ENCODE measurements at places on chromosomes 7 and 10. TPM values are rescaled to one million over a fixed set of nuclear protein-coding genes. Genes with fewer than 3 reads are reported as not detected.

DNA sequence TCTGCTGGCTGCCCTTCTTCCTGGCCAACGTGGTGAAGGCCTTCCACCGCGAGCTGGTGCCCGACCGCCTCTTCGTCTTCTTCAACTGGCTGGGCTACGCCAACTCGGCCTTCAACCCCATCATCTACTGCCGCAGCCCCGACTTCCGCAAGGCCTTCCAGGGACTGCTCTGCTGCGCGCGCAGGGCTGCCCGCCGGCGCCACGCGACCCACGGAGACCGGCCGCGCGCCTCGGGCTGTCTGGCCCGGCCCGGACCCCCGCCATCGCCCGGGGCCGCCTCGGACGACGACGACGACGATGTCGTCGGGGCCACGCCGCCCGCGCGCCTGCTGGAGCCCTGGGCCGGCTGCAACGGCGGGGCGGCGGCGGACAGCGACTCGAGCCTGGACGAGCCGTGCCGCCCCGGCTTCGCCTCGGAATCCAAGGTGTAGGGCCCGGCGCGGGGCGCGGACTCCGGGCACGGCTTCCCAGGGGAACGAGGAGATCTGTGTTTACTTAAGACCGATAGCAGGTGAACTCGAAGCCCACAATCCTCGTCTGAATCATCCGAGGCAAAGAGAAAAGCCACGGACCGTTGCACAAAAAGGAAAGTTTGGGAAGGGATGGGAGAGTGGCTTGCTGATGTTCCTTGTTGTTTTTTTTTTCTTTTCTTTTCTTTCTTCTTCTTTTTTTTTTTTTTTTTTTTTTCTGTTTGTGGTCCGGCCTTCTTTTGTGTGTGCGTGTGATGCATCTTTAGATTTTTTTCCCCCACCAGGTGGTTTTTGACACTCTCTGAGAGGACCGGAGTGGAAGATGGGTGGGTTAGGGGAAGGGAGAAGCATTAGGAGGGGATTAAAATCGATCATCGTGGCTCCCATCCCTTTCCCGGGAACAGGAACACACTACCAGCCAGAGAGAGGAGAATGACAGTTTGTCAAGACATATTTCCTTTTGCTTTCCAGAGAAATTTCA is 1.7 kb downstream of the ADRB1 start:
- DNase-seq = no peak

- no peak for DNase-seq
These were observed 110.1 kb downstream of the SNX13 start for GRCh38 chr7:17830206-17830605.

GRCh38 chr7:47551668-47552440 is 30.1 kb downstream of the TNS3 start:
- no peak for DNase-seq

GRCh38 chr7:140069298-140069949 is 6.7 kb upstream of the PARP12 start:
- no peak for DNase-seq

DNA sequence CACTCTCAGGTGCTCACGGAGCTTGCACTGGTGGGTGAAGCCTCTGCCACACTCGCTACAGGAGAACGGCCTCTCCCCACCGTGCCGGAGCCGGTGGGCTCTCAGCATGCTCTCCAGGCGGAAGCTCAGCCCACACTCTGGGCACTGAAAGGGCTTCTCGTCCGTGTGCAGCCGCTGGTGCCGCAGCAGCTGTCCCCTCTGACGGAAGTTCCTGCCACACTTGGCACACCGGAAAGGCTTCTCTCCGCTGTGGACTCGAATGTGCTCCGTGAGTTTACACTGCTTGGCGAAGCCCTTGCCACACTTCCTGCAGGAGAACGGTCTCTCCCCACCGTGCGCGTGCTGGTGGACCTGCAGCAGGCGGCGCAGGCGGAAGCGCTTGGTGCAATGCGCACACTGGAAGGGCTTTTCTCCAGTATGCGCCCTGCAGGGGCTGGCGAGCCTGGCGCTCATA is 19.3 kb downstream of the ZNF786 start:
- DNase-seq = no peak

DNA sequence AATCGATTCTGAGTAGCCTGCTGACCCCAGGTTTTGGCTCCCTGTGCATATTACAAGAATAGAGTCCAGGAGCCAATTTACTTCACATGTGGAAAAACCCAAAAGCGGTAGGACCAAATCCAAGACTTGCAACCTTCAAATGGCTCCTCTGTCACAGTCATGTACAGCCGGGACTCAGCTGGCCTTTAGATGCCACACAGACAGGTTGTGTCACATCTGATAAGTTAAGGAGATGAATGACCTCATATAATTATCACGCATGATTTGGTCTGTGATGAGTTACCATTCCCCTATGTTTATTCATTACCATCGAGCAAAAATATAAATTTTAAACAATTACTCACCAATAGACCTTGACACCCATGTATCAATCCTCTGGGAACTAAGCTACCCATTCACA is 14.2 kb downstream of the CACNA2D1 start:
- DNase-seq = no peak

Gene GNG11
- total RNA-seq = 6.1 TPM

- no peak for DNase-seq
These were observed 33.0 kb downstream of the SRPK2 start for GRCh38 chr7:105355701-105356100.

Data from dorsolateral prefrontal cortex (tissue), 122 donors.